ENCODE measurements at places on chromosomes 6 and 20. TPM values are rescaled to one million over a fixed set of nuclear protein-coding genes. Genes with fewer than 3 reads are reported as not detected.
A peak's percentile ranks its signal among the peaks of the same experiment; 100 is the strongest.

DNA sequence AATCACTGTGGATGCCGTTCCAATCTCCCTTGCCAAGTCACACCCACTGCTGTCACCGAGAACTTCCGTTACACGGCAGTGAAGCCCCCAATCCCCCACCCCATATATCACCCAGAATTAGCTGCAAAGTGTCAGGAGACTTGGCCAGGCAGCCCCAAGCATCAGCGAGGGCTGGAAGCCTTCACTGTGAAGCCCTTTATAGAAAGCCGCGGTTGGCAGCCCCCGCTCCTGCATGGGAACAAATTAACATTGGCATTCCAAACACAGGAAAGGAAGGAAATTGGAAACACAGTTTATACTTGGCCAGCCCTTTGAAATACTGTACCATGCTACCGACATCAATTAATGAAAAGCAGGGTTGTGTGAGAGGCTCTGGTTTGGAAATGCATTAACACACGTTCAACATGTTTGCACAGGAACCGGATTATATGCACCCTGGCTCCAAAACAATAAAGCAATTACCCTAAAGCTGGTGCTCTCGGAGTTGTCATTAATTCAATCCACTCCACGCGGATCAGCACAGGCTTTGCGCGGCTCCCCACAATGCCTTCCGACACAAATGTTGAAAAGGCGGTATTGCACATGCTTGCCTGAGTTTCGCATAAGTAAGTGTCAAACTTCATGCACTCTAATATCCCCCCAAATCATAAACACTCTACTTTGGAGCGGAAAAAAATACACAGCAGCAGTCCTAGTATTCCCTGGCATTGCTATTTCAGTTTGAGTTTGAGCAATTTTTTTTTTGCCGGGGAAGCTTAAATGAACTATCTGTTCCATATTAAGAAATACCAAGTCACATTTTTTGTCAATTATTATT lies 7.1 kb downstream of the BMP7 start:
- no peak for DNase-seq

DNA sequence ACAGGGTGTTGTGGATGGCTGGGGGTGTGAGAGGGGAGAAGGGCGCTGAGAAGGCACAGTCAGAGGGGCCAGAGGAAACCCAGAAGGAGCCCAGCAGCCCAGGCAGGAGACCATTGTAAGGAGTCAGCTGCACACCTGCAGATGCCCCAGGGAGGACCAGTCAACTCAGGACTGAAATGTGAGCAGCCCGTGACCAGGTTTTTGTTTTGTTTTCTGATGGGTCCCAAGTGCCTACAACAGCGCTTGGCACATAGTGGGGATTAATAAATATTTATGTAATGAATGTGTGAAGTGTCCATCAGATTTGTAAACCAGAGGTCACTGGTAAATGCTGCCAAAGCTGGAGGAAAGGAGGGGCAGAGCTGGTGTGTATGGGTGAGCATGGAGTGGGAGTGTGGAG lies 30.2 kb downstream of the TRAM2 start:
- DNase-seq: no peak

DNA sequence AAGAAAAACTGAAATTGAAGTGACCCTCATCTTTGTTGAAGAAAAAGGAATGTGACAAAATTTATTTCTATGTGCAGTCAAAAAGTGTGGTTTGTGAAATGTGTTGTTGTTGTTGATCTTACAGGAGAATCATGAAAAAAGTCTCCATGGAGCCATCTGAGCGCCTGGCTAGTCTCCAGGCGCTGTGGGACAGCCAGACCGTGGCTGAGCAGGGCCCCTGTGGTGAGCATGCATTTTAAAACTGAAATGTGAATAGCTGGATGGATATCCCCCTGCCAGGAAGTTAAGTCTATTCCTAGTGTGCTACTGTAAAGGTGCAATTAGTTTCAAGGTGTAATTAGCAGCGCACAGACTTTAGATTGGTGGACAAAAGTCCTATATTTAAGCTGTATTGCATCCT lies 170.6 kb downstream of the CARMIL1 start:
- DNase-seq: no peak

GRCh38 chr6:46549155-46549554 lies 57.9 kb upstream of the RCAN2 start:
- DNase-seq: no peak

- no peak for DNase-seq
These were observed 28.0 kb upstream of the TULP4 start for GRCh38 chr6:158284007-158284875.

DNA sequence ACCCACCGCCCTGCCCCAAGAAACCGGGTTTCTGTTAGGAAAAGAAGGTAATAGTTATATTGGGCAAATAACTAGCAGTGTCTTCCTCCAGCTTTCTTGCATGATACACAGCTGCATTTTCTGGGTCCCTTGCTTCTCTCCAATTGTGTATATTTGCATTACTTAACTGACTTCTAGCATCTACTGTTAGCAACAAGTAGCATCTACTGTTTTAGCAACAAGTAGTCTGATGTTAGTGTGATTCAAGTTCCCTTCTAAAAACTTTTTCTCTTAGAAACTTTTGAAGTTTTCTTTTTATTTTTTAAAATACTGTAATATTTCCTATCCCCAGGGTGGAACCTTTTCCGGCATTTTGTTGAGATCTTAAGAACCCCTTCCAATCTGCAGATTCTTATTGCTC lies 221.2 kb downstream of the CLIC5 start:
- no peak for DNase-seq

DNA sequence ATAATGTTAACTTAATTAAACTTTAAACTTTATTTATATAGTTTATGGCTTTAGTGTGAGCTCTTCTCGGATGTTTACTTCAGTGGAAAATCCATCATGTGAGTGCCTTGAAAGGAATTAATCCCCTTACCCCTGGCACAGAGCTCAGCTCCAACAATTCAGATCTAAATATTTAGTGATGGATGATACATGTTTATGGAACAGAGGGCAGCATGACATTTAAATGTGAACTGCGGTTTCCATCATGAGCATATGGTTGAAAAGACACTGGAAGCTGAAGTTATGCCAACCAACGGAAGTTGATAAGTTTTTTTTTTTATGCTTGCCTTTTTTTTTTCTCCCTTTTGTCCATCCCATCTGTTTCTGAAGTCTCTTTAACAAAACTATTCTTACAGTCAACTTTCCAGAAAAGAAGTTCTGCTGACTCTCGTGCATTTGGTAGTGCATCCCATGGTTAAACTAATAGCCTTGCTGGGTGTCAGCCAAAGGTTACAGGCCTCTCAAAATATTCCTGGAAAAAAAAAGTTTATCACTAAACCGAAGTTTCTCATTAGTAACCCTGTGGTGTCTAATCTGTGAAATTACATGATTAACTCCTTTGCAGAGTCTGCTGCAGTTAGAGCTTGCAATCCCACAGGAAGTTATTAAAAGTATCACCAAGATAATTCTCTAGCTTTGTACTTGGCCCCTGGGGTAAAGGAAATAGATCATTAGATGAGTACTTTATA lies 243.9 kb upstream of the TCF21 start:
- no peak for DNase-seq

GRCh38 chr6:6362056-6362840 lies 41.8 kb upstream of the F13A1 start:
- no peak for DNase-seq

GRCh38 chr6:10534419-10534762 lies 13.2 kb downstream of the GCNT2 start:
- DNase-seq: no peak

- no peak for DNase-seq
These were observed 32.7 kb upstream of the FANCE start for GRCh38 chr6:35419417-35419816.

GRCh38 chr20:13546497-13547131 lies 92.1 kb downstream of the TASP1 start:
- DNase-seq: no peak

DNA sequence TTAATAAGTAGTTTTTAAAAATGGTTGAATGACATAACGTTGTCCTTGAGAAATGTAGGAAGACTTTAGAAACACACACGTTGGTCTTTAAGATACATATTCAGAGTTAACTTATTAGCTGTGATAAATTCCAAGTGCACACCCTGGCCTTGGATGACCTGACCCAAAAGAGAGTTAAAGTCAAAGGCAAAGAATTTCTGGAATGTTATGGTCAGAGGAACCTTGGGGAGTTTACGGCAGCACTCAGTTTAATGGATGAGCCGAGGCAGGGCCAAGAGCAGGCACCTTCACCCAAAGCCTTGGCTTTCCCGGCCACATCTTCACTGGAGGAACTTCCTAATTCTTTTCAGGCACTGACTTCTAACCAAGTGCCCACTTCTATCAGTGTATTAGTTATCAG lies 200.5 kb downstream of the SMOC2 start:
- DNase-seq: no peak

- DNase-seq: no peak
These were observed 13.5 kb upstream of the PDE10A start for GRCh38 chr6:165676435-165677068.

DNA sequence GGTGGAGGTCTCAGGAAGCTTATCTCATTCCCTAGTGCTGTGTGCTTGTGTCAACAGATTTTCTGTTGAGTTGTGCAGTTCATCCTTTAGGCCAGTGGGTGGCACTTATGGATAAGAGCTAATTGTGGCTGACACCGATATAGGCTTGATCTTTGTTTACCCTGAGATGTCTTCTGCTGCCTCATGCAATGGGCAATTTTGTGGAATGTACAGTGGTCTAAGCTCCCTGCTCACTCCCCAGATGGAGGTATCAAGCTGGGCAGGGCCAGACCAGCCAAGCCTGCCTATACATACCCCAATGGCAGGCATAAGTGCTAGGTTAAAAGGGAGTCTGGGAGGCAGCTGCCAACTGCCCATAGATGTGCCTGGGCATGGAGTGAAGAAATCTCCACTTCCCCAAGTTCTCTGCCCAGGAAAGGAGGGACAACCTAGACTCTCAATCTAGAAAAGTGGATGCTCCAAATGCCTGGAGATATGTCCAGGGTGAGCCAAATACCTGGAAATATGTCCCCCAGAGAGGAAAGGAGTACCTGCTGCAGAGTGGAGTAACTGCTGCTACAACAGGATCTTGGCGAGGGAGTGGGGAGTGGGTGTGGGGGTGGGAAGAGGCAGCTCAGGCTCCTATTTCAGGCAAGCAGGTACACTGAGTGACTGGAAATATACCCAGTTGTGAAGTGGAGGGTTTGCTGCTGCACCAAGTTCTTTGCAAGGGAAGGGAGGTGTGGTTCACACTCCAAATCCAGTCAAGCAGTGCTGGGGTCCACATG lies 53.2 kb upstream of the ARG1 start:
- no peak for DNase-seq

- no peak for DNase-seq
These were observed 6.1 kb downstream of the KLHL31 start for GRCh38 chr6:53659458-53659857.

DNA sequence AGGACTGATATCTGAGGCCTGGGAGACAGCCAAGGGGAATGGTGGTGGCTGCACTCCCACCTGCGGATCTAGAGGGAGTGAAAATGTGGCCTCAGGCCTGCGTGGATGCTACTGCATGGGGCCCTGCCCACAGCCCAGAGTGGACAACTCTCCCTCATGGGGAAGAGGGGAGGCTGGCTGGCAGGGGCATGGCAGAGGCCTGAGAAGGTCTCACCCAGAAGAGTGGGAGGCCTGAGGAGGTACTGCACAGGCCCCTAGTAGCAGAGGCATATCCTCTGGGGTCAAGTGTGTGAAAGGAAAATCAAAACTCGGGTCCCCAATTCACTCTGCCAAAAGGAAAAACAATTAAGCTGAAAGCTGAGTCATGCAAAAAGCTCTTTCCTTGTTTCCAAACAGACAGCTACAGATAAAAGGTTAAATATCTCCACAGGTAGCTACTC lies 158.2 kb downstream of the AKAP7 start:
- no peak for DNase-seq

- no peak for DNase-seq
These were observed 688.9 kb upstream of the GJE1 start for GRCh38 chr6:141443668-141444289.

GRCh38 chr6:141548966-141549365 lies 583.8 kb upstream of the GJE1 start:
- no peak for DNase-seq

DNA sequence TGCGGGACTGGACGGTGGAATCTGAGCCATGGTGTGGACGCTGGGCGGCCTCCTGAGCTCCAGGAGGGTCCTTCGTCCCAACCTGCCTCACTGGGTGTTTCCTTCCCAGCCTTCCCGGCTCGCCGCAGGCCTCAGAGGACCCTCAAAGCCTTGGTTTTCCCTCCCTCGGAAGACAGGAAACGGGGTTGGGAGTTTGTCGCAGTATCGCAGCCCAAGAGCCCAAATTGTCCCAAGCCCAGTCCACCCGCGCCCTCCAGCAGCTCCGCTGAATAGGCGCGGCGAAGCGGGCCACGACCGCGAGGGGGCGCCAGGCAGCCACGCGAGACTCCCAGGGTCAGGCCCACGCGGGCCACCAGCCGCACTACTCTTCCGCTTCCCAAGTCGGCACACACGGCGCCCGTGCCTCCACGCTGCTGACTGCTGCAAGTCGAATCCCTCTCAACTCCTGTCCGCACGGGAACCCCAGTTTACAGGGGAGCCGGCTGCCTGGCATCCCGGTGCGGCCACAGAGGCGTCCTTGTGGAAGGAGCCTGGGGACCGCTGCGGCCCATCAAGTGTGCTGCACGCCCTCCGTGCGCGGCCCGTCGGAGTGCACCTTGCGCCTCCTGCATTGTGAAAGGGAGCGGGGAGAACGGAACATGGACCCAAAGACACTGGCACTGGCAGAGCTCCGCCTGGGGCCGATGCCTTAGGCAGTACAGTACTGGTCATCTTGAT lies 40.4 kb upstream of the HMGA1 start:
- DNase-seq: peak; percentile 46

GRCh38 chr20:25198663-25199383 lies 3.3 kb downstream of the ENTPD6 start:
- DNase-seq: no peak

DNA sequence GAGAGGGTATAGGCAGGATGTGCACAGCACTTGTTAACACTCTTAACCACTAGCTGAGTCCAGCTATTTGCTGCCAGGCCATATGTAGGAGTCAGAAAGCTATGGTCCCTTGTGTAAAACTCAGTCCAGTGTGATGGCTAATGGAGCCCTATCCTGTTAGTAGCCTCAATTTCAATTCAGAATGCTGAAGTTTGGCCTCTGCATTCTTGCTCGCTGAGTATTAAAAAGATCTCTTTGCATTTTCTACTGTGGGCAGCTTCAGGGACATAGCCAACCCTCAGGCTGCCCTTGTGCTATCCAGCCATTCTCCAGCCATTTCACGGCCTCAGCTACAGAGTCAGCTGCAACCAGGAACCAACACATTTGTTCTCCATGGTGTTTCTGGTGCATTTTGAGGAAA lies 92.5 kb downstream of the SPTLC3 start:
- no peak for DNase-seq

CHRNA4 gene
- not detected for total RNA-seq

PRDM13 gene
- total RNA-seq: 0.19 TPM

RNF146 gene
- 19.5 TPM for total RNA-seq

GOPC gene
- 17.5 TPM for total RNA-seq

ELOVL2 gene
- 0.38 TPM for total RNA-seq

MCCD1 gene
- total RNA-seq: not detected

WFDC12 gene
- total RNA-seq: 2.6 TPM

BNIP5 gene
- not detected for total RNA-seq

PRSS35 gene
- not detected for total RNA-seq

PPIL4 gene
- total RNA-seq: 9.4 TPM

RTEL1 gene
- total RNA-seq: 8.4 TPM

PRRT1 gene
- not detected for total RNA-seq

FKBP1A gene
- total RNA-seq: 100 TPM

BCAS1 gene
- total RNA-seq: 3.1 TPM

C6orf132 gene
- 175 TPM for total RNA-seq

PHACTR3 gene
- 0.18 TPM for total RNA-seq

VNN1 gene
- 5.4 TPM for total RNA-seq

SPATS1 gene
- total RNA-seq: not detected

SOBP gene
- total RNA-seq: 0.15 TPM

MOG gene
- not detected for total RNA-seq

Data from esophagus squamous epithelium (tissue), 5 donors.